Skin of body (tissue), 3 donors: ENCODE measurements at places on chromosomes 3 and 15.

DNA sequence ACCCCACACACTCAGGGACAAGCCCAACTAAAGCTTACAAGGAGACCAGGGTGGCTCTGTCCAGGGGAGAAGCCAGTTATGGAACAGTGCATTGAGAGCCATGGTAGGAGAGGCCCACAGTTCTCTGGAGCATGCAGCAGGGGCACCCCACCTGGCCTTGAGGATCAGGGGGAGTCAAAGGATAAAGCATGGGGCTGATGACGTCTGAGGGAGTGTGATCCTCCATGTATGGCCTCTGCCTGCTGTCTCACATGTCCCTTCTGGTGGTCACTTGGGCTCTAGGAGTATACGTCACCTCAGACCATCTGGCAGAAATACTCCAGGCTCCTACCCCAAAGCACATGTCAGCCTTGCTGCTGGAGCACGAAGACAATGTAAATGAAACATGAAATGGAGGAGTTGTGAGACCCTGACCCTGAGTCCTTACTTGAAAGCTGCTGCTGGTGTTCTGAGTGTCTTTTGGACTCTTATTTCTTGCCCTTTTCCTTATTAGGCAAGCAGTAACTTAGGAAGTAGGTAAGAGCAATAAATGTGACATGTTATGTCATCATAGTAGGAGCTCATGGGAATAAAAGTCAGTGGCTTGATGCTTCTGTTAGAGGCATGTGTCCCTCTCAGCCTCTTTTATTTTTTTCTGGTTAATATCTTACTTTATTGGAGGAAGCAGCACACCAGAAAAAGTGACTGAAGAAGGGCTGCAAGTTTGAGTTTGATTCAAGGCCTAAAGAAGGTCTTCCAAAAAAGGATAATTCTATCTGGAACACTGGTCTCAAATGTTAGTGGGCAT lies 15.5 kb downstream of the SRPRB start:
- DNase-seq, result no peak

DNA sequence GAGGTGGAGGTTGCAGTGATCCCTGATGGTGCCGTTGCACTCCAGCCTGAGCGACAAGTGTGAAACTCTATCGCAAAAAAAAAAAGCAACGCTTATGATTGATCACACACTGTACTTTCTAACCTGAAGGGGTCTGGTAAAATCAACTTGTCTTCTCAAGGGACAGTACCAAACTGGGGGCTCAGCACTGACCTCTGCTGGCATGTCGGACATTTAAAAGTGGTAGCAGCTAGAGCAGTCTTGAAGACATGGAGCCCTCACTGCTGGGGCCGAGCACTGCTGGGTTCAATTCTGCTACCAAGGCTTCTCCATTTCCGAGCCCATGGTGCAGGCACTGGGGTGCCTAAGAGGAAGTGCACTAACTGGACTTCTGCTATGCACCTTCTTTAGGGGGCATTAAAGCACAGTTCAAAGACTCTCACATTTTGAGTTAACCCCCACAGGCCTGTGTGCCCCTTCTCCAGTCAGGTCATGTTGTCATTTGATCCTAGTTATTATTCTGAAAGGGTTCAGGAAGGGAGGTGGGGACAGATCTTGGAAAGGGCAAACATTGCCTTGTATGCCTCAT lies 26.4 kb upstream of the LAMP3 start:
- DNase-seq, result no peak

- DNase-seq, result no peak
These were observed 168.0 kb upstream of the FRMD4B start for GRCh38 chr3:69553888-69554287.

DNA sequence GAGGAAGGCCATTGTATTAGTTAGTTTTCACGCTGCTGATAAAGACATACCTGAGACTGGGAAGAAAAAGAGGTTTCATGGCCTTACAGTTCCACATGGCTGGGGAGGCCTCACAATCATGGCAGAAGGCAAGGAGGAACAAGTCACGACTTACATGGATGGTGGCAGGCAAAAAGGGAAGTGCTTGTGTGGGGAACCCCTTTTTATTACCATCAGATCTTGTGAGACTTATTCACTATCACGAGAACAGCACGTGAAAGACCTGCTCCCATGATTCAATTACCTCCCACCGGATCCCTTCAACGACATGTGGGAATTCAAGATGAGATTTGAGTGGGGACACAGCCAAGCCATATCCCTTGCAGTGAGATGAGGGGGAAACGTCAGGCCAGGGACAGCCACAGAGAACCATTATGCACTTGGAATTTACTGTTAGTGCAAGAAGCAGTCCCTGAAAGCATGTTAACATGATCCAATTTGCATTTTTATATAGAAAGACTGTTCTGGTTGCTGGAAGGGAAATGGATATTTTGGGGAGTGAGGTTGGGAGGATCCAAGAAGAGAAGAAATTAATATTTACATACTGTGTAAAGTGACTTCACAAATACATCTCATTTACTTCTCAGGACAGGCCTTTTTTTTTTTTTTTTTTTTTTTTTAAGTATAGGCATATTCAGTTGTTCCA lies 87.1 kb downstream of the ARNT2 start:
- no peak for DNase-seq

GRCh38 chr3:5298453-5298852 lies 110.9 kb downstream of the EDEM1 start:
- no peak for DNase-seq

GRCh38 chr3:159082519-159082918 lies 280.7 kb downstream of the MFSD1 start:
- DNase-seq, result no peak

DNA sequence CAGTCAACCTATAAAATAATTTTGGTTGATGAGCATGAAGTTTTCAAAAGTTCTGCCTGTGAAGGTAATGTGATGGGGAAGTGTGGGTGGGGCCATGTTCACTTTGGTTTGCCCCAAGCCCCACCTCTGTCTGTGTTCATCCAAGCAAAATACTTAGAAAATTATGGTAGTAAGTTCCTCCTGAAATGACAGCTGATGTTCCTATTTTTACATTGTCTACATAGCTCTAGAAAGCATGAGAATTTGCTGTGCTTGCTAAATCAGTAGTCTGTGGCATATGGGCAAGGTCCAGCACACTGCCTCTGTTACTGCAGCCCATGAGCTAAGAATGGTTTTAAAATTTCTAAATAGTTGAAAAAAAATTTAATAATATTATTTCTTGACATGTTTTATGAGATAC lies 21.9 kb upstream of the CP start:
- DNase-seq, result no peak

GRCh38 chr15:64763874-64764273 lies 11.5 kb downstream of the RBPMS2 start:
- DNase-seq, result no peak

DNA sequence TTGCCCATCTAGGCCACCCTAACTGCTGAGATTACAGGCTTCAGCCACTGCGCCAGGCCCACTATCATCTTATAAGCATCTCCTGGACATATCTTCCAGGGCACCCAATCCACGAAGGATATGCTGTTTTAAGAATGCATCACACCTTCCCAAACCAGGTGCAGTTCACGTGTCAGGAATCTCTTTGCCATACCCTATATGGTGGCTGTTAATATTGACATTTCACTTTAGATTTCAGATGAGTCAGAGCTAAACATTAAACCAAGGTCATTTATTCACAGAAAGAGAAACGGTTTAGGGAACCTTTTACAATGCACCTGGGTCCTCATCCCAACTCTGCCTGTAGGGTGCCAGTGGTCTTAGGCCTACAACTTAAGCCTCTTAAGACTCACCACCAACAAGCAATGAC lies 85.7 kb downstream of the TBL1XR1 start:
- no peak for DNase-seq

DNA sequence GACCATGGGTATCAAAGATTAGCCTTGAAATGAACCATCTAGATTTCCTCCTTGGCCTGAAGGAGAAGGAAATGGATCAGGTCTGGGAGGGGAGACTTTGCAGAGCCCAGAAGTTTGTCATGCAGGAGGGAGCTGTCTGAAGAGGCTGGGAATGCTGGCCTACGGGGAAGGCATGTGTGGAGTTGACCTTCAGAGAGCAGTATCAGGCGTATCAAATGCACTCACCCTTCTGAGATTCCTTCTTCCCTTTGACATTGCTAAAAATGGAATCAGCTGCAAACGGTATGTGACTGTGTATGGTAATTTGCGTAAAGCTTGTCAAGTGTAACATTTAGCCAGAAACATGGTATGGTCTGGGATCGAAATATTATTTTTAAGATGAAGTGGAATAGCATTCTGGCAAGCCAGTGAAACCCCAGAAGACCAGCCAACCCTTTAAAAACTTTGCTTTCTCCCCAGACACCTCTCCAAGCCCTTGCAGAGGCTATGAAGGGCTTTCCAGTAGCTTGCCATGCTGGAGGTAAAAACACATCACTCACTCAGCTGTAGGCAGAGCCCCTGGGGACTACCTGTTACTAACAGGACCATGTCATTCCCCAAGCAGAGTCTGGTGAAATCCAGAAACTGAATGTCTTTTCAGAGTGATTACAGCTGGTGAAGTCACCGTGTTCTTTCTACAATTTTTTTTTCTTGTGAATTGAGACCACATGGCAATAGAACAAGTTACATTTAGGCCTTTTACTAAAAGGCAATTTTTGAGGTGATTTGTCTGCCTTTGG lies 174.7 kb upstream of the SLC24A5 start:
- DNase-seq, result no peak

GRCh38 chr3:159731254-159731653 lies 257.4 kb upstream of the IL12A start:
- no peak for DNase-seq

- DNase-seq, result no peak
These were observed 2.5 kb upstream of the FBN1 start for GRCh38 chr15:48647962-48648361.

DNA sequence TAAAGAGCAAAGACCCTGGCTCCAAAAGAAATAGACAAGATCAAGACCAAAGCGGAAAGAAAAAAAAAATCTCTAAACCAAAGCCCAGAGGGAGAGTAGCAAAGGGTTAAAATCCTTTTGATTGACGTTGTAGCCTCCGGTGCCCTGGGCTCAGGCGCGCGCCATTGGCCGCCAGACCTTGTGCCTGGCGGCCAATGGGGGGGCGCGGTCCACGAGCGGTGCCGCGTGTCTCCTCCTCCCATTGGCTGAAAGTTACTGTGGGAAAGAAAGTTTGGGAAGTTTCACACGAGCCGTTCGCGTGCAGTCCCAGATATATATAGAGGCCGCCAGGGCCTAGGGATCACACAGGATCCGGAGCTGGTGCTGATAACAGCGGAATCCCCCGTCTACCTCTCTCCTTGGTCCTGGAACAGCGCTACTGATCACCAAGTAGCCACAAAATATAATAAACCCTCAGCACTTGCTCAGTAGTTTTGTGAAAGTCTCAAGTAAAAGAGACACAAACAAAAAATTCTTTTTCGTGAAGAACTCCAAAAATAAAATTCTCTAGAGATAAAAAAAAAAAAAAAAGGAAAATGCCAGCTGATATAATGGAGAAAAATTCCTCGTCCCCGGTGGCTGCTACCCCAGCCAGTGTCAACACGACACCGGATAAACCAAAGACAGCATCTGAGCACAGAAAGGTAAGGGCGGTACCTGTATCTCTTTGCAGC lies at the start of gene HES1:
TSS of gene HES1 (plus strand) at position 343 of the 713 bp plus-strand sequence. CDS start at position 576, 233 bp downstream.
- DNase-seq, result peak; percentile 97

DNA sequence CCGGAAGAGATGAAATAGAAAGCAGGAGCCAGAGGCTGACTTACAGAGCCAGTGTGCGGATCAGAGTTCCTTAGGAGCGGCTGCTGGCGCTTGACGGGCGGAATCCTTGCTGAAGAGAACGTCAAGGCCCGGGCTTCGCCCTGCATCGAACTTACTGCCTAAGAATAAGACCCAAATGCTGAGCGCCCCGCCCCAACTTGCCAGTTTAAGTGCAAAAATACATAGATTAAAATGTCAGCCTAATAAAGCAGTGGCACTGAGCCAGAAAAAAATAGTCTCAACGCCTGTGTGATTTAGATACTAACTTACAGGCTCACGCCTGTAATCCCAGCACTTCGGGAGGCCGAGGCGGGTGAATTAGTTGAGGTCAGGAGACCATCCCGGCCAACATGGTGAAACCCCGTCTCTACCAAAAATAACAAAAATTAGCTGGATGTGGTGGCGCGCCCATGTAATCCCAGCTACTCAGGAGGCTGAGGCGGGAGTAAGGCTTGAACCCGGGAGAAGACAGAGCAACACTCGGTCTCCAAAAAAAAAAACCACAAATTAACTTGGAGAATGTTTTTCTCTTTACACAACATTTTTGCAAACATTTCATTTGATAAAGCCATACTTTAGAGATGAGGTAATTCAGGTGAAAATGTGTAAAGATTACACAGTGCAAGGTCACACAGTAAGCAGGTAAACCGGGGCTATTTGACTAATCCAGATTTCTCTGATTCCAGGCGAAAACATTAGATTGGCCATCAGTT lies 1.2 kb upstream of the UBP1 start:
- DNase-seq, result no peak

DNA sequence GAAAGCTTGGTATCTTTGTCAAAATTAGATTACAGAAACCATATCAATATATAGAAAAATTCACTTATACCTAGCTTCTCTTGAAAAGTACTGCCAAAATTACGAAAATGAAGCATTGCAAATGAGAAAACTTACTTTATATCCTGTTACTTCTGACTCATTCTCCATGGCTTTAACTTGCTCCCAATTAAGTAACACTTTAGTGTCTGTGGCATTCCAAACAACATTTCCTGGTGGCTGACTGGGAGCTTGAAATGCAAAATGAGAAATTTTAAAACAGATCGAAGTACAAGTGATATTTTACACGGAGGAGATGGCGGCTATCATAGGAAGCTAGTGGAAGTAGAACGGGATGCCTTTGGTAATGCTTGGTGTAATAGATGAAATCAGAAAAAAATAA lies 347.3 kb downstream of the CNTN3 start:
- no peak for DNase-seq

GRCh38 chr3:82509106-82509842 lies 747.8 kb upstream of the GBE1 start:
- DNase-seq, result no peak

GRCh38 chr15:41852736-41853590 lies 14.3 kb downstream of the PLA2G4B start:
- no peak for DNase-seq

DNA sequence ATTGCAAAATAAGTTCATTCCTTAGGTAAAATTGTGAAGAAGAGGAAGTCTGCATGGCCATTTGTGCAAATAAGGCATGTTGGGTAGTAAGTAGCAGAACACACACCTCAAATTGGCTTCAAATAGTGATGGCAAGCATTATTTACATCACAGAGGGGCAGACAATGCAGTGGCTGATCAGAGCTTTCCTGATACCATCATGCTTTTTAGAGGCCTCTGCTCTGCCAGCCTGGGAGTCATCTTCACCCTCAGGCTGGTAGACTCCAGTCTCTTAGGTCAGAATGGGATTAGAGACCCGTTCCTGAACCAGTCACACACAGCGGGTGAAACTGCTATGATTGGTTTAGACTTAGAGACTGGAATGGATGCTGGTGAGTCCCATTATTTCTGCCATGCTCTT lies 396.0 kb upstream of the MCTP2 start:
- no peak for DNase-seq
